Thymus (tissue), 14 donors: ENCODE measurements at places on chromosomes 12 and 14.
A peak's percentile ranks its signal among the peaks of the same experiment; 100 is the strongest.

GRCh38 chr12:31876568-31877424, 82.4 kb upstream of the RESF1 start:
- no peak for DNase-seq

DNA sequence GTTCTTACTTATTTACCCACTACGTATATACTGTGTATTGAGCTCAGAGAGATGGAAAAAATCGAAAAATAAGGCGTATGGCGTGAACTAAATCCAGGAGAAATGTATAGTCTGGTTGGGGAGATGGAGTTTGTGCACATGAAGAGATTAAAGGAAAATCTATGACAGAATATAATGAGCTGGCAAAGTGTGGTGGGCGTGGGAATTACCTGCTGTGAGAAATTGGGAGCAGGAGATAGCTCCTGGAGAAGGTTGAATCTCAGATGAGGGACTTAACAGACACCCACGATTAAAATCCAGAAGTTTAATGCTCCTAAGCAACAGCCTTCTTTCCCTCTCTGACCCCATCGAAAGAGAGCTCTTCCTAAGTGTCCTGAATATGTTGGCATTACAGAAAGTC, 224.2 kb upstream of the FKBP4 start:
- no peak for DNase-seq

DNA sequence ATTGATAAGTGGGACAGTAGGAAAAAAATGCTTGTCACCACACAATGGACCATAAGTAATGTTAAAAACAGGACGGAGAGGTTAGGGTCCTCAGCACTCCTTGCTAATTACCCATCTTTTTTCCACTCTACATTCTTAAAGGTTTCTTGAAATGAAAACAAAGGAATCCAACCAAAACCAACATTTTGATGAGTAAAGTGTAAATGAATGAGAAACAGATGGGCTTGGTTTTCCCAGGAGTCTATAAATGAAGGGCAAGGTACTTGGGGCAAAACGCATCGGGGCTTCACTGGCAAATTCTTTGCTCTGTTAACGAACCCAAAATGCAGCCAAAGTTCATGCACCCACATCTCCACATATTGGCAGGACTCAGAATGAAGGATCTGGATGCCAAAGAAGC, 129.2 kb upstream of the BMP4 start:
- no peak for DNase-seq

DNA sequence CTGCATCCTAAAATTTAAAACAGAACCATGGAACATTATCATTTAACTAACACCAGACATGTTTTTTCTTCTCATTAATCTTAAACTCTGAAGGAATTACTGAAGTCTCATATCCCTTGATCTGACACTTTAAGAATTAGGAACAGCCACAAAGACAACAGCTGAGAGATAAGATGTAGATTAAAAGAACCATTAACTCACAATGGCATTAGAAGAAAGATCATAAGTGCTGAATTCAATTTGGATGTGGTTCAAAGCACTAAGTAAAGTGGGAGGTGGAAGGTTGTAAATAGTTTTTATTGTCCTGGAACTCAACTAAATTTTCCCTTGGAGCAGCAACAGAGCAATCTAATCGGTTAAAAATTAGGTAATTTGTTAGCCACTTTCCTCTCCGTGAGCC, 199.0 kb upstream of the ATP2B1 start:
- no peak for DNase-seq

DNA sequence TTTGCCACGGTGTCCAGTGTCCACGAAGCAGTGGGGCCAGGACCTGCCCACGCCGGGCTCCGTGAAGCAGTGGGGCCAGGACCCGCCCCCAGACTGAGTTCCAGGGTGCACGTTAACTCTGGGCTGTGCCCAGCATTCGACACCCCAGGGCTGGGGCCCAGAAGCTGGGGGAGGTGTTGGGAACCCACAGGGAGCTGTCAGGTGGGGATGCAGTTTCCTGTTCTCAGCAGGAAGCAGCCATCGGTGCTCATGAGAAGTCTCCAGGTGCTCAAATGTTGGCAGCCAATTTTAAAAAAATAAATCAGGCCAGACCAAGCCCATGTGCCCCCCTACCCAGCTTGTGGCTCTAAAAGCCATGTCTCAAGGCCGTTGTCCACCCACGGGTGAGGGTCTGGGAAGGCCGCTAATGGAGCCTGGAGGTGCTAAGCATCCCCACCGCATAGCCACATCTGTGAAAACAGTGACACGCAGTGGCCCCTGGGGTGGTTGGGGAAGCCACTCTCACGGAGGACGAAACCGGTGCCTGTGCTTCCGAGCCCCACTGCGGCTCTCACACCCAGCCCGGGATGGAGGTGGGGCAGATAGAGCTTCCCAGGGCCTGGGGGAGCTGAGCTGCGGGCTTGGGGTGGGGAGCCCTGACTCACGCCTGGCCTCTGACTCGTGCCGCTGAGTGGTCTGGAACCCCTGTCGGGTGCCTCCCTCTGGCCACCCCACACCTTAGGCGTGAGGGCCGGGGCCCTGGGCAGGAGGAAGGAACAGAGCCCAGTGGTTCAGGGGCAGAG, 53.5 kb downstream of the FBRSL1 start:
- no peak for DNase-seq

GRCh38 chr12:116236148-116236731, 41.3 kb downstream of the MED13L start:
- peak; percentile 63 for DNase-seq
